ENCODE measurements at places on chromosomes 13 and 19. TPM values are rescaled to one million over a fixed set of nuclear protein-coding genes. Genes with fewer than 3 reads are reported as not detected.
A peak's percentile ranks its signal among the peaks of the same experiment; 100 is the strongest.

GRCh38 chr13:80171096-80171495 is 169.8 kb downstream of the SPRY2 start:
- no peaks in the 10 kb centered on the region for H3K4me1 ChIP-seq
- H3K27me3 ChIP-seq, result no peaks in the 10 kb centered on the region
- H3K27ac ChIP-seq, result no peak overlapping the region
- H3K36me3 ChIP-seq, result no peaks in the 10 kb centered on the region

SLC7A9 gene
- 1.1 TPM for total RNA-seq

DNA sequence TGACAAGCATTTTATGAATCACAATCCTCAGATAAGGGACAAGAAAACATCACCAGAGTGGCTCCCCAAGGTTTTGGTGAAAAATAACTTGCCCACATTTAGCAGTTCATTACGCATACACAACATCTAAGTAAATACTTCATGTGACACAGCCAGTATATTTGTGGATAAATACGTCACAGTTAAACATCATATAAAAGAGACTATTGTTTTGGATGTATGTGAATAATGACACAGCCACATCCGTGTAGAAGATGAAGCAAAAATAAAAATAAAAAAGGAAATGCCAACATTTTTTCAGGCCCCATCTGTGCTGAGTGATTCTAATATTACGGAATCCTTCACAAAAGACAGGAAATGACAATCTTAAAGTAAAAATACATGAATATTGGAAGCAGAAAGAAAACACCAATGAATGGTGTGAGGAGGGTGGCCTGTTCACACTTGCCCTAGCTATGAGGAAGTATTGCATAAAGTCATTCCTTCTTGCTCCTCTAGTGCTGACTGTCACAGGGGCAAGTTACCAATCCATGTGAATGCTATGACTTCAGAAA is 457.1 kb downstream of the KLF12 start:
- H3K27me3 ChIP-seq, result no peaks in the 10 kb centered on the region
- H3K36me3 ChIP-seq, result no peaks in the 10 kb centered on the region
- DNase-seq, result no peak

DNA sequence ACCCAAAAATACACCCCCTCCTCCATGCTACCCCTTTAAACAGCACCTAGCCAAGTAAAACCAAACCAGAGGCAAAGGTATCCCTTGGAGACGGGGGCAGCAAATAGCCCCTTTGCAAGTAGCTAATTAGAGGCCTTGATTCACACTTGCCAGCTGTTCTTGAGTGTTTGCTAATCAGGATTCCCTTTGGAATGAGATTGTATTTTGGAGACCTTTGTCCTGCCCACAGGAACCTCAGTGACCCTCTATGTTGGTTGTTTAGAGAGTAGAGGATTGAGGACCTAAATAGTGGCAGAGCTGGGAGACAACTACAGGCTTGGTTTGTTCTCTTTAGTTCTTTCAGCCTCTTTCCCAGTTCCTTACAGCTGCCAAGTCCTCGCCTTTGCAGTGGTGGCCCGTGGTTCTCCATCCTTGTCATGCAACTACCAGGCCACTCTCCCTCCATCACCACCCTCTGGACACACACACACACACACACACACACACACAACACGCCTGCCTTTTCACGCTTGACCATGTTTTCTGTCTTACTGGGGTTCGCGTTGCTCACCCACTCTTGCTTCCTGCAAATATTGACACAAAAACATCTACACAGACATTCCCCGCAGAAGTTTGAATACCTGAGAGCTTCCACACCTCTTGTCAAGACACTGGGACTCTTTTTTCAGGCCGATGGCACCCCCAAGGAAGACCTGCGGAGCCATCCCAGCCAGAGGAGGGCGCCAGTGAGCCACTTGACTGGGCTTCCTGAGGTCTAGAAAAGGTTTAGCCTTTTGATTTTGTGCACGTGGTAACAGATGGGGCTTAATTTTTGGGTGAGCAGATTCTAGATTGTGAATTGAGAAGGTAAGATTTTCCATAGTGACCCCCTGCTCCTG is 80.0 kb upstream of the GPR183 start:
- H3K27ac ChIP-seq, result no peak overlapping the region
- H3K36me3 ChIP-seq, result peaks cover 25% of the 10 kb centered on the region
- no peaks in the 10 kb centered on the region for H3K27me3 ChIP-seq
- peaks cover 12% of the 10 kb centered on the region for H3K4me1 ChIP-seq
- H3K4me3 ChIP-seq, result no peak overlapping the region

DNA sequence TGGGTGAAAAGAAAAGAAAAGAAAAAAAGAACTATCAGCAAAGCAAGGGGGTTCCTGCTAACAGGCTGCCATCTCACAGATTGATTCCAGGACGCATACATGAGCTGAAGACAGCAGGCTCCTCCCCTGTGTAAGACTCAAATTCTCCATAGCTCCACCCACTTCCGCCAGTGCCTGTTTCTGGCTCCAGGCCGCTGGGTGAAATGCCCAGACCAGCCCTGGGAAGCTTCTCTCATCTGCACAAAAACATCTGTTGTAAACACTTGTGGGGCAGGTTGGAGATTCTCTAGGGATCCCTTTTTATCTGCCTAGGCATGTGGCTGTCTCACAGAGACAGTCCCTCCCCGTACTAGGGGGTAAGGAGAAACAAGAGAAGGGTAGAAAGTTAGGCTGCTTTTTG is 1054.4 kb upstream of the SPRY2 start:
- no peak overlapping the region for H3K4me3 ChIP-seq
- no peak overlapping the region for H3K27ac ChIP-seq
- peaks cover 3% of the 10 kb centered on the region for H3K4me1 ChIP-seq
- no peaks in the 10 kb centered on the region for H3K36me3 ChIP-seq
- no peak for DNase-seq

DNA sequence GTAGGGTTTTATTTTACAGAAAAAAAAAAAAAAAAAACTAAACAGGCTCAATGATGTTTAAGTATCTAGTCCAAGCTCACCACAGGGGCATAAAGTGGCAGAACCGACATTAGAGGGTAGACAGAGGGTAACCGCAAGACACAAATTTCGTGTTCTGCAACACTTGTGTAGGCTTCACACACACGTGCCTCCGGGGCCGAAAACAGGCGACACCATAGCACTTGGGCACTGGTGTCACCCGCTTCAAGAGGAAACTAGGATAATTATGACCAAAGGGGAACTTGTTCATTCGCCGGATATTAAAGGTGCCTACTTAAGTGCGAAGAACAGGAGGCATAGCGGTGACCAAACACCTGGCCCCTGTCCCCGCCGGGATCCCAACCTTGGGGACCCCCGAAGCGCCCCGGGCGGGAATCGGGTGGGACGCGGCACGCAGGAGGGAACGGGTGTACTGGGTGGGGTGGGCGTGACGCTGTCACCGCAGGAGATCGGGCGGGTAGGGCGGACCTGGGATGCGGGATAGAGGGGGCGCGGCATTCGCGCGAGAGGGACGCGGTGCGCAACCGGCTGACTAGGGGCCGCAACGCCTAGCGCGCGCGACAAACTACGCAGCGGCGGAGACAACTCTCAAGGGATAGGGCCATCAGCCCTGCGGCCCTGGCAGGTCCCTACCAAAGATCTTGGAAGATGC is 558 bp downstream of the MZT1 start:
- peak; percentile 77 for DNase-seq
- H3K4me1 ChIP-seq, result peaks cover 32% of the 10 kb centered on the region
- peak overlapping the region; percentile 75 for H3K4me3 ChIP-seq
- H3K27me3 ChIP-seq, result no peaks in the 10 kb centered on the region
- H3K36me3 ChIP-seq, result no peaks in the 10 kb centered on the region

DNA sequence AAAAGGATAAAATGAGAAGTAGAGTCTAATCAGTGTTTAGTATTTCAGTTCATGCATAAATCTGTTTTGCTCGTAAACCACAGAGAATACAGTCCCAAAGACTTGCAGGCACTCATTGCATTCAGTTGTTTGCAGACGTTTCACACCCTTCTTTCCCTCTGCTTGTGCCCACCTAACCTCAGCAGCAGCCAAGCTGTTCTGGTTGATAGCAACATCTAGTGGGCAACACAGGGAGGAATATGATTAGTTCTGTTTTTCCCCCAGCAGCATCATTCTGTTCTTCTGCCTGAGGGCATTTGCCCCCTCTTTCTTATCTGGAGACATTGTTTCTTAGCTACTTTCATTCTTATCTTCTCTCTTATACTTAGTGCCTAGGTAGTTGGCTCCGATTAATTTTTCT is 135.6 kb downstream of the PAN3 start:
- no peak overlapping the region for H3K4me3 ChIP-seq
- H3K36me3 ChIP-seq, result peaks cover 53% of the 10 kb centered on the region
- H3K27me3 ChIP-seq, result no peaks in the 10 kb centered on the region
- H3K4me1 ChIP-seq, result no peaks in the 10 kb centered on the region
- no peak for DNase-seq

GRCh38 chr13:87894059-87894458 is 222.9 kb downstream of the SLITRK5 start:
- H3K4me3 ChIP-seq, result no peak overlapping the region
- no peaks in the 10 kb centered on the region for H3K4me1 ChIP-seq
- H3K27ac ChIP-seq, result no peak overlapping the region
- no peaks in the 10 kb centered on the region for H3K36me3 ChIP-seq
- no peaks in the 10 kb centered on the region for H3K27me3 ChIP-seq
- no peak for DNase-seq

ADPRHL1 gene
- 7.4 TPM for total RNA-seq

DNA sequence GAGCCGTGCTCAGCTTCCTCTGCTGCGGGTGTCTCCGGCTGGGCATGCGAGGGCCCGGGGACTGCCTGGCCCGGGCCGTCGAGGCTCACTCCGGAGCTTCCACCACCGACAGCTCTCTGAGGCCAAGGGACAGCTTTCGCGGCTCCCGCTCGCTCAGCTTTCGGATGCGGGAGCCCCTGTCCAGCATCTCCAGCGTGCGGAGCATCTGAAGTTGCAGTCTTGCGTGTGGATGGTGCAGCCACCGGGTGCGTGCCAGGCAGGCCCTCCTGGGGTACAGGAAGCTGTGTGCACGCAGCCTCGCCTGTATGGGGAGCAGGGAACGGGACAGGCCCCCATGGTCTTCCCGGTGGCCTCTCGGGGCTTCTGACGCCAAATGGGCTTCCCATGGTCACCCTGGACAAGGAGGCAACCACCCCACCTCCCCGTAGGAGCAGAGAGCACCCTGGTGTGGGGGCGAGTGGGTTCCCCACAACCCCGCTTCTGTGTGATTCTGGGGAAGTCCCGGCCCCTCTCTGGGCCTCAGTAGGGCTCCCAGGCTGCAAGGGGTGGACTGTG is 1.2 kb downstream of the S1PR4 start:
- no peak for DNase-seq
- H3K27me3 ChIP-seq, result no peaks in the 10 kb centered on the region
- H3K4me1 ChIP-seq, result peaks cover 17% of the 10 kb centered on the region
- no peak overlapping the region for H3K27ac ChIP-seq

DNA sequence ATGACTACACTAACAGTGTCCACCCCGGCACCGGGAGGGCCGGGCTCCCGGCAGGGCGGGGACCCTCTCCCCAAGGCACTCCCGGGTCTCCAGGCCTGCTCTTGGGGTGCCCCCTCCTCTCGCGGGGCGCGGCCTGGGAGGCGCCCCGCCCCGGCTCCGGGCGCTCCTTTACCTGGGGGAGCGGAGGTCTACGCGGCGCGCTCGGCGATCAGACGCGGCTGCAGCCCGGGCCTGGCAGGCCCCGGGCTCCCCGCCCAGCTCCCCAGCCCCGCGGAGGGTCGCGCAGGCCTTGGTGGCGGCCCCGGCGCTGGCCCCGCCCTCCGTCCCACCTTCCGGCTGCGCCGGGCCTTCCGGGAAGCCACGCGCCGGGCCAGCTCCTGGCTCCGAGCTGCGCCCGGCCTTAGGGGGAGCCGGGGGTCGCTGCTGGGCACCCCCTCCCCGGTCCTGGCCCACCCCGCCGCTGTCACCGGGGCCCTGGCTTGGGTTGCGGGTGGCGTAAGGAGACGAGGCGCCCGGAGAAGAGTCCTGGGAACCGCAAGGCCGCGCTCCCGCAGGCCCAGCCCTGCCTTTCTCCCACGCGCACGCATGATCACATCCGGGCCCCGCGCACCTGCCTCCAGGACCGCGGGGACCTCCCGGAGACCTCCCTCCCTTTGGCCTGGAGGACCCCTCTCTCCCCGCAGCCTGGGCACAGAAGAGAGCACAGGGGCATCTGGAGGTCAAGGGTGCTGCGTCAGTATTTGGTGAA is at the start of gene C19orf12:
Gene C19orf12, minus strand, starts transcription at position 309 of the 748 bp plus-strand sequence. CDS start 6,848 bp downstream, outside the sequence.
- H3K4me3 ChIP-seq, result peak within 1 kb of the TSS; percentile 98
- no peaks in the 10 kb centered on the region for H3K36me3 ChIP-seq
- H3K4me1 ChIP-seq, result peaks cover 31% of the 10 kb centered on the region
- H3K27me3 ChIP-seq, result no peaks in the 10 kb centered on the region
- H3K27ac ChIP-seq, result peak within 1 kb of the TSS; percentile 95
